ENCODE measurements at places on chromosomes 12 and 14.

- DNase-seq = no peak
Observed at GRCh38 chr12:111454311-111454710, 48.6 kb downstream of the SH2B3 start.

- DNase-seq = no peak
Observed at GRCh38 chr14:86570371-86570770, 1040.4 kb downstream of the FLRT2 start.

DNA sequence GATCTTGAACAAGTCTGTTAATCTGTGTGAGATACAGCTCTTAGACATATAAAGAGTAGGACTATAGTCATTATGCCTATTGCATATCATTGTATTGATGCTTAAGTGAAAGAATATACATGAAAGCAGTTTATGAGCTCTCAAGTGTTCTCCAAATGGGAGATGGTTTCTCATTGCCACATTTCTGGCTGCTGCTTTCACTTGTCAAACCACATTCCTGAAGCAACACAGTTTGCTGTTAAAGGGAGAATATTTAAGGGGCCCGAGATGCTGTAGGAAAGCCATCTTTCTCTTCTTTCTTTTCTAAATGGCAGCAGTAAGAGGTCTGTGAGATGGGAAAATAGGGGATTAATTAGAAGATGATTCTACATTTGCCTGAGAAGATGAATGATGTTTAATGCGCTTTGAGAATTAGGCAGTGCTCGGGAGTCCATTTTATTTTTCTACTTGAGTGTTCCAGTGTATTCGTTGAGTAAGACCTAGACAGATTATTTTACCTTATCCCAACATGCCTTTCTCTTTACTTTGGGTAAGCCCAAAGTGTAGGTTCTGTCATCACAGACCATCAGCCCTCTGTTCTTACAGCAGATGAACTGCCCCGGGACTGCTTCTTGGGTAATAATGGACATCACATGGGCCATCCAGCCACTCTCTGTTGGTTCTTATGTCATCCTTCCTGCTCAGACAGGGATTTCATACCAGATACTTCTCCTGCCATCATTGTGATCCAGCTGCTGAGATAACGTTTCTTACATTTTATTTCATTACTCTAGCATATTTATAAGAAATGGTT is 35.6 kb downstream of the ANO4 start:
- no peak for DNase-seq

GRCh38 chr12:40431169-40431568 is 206.4 kb downstream of the LRRK2 start:
- DNase-seq = no peak

DNA sequence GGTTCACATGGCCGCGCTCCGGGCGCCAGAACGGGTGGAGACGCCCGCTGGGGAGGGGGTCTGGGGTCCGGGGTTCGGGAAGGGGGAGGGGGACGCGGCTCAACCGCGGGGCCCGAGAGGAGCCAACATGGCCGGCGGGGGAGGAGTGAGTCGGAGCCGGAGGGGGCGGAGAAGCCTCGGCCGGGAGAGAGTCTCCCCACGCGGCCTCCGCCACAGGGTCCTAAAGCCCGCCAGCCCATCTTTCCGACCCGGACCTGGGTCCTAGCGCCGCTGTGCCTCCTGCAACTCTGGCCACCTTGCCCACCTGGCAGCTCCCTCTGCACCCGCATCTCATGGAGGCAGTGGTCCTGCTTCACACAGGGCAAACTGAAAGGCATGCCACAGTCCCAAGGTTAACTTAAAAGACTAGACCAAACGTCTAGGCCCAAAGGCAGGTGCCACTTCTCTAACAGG is at the start of gene BAZ2A:
Gene BAZ2A, minus strand, starts transcription at position 147 of the 453 bp plus-strand sequence. CDS start 12,796 bp downstream, outside the sequence.
- peak; percentile 94 for DNase-seq

DNA sequence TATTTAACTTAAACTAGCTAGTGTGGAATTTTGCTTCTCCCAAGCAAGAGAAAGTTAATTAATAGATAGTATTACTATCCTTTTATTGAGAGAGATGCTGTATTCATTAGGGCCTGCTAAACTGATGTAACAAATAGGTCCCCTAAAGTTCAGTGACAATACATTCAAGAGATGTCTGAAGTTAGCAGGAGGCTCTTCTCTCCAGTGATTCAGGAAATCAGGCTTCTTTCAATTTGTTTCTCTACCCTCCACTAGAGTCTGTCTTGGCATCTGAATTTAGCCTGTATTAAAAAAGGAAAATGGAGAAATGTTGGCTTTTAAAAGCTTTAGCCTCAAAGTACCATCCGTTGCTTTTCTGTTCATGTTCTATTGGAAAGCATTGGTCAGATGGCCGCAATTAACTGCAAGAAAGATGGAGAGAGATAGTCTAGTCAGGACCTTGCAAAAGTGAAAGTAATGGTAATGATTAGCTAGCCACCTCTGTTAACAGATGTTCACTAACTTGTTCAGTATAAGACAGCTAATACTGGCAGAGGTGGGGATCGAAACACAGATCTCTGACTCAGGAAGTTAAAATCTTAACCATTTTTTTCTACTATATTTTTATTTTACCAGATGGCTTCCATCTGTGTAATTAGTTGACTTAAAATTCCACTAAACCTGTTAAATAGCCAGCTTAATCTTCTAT is 786.8 kb downstream of the TMTC2 start:
- DNase-seq = no peak

GRCh38 chr14:64923015-64923414 is 8.8 kb downstream of the CHURC1 start:
- DNase-seq = no peak

DNA sequence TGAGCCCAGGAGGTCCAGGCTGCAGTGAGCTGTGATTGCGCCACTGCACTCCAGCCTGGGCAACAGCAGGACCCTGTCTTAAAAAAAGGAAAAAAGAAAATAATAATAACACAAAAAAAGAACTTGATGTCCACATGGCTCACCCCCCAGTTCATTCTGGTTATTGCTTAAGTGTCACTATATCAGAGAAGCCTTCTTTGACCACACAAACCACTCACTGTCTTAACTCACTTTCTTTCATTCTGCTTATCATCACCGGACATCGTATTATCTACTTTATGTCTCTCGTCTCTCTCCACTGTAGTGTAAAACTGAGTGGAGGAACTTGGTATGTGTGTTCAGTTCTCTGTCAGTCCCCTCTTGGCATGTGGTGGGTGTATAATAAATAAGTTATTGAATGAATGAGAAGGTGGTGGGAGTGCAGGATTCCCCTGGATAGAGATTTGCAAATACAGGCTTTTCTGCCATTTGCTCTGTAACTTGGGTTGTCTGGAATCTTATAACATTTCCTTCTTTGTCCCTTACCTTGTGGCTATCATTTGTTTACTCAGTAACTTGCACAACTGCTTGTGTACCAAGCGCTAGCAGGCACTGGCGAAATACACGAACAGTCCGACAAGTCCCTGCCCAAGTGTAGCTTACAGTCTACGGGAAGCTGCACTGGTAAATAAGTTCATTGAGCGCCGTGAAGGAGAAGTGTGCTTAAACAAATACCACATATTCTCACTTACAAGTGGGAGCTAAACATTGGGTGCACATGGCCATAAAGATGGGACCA is 86.6 kb upstream of the TRAF3 start:
- no peak for DNase-seq

GRCh38 chr12:70149013-70149412 is 94.2 kb upstream of the CNOT2 start:
- DNase-seq = no peak

DNA sequence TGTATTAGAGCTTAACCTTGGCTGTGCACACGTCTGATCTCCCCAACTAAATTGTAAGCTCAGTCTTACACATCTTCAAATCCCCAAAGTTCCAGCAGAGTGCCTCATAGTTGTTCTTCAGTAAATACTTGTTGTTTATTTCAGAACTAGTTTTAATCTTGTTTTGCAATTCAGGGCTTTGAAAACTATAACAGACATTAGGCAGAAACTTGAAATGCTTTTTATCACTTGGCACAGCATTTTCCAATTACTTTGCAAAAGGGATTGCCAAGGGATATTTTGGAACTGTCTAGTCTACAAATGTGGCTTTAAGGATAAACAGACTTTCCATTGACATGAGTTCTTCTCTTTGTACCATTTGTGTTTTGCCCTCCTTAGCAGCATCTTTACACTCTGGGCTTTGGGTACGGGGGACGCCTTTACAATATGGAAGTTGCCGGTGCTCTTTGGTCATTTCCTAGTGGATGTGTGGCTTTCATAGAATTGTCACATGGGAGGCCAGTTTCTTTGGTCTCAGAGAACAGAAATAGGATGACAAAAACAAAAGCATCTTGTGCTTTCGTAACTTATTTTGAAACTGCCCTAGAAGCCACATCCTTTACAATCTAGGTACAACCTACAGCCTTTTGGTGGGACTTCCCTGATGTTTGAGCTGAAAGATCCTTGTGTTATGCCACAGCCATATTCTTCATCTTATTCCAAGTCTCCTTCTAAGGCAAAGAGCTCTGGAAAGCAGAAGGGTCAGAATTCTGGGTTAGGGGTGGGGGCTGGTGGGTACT is 96.9 kb downstream of the NPAS3 start:
- no peak for DNase-seq

DNA sequence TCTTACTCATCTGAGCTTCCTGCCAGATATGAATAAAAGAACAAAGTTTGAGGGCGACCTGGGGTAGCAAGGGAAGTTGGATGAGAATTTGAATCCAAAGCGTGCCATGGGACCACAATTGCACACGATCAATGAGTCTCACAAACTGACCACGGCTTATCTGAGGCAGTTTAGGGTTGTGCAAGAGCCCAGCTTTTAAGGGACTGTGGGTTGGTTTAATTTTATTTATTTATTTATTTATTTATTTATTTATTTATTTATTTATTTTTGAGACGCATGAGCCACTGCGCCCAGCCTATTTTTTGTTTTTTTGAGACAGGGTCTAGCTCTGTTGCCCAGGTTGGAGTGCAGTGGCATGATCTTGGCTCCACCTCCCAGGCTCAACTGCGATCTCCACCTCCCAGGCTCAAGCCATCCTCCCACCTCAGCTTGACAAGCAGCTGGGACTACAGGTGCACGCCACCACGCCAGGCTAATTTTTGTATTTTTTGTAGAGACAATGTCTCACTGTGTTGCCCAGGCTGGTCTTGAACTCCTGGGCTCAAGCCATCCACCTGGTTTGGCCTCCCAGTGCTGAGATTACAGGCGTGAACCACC is 1.1 kb downstream of the AMDHD1 start:
- no peak for DNase-seq

DNA sequence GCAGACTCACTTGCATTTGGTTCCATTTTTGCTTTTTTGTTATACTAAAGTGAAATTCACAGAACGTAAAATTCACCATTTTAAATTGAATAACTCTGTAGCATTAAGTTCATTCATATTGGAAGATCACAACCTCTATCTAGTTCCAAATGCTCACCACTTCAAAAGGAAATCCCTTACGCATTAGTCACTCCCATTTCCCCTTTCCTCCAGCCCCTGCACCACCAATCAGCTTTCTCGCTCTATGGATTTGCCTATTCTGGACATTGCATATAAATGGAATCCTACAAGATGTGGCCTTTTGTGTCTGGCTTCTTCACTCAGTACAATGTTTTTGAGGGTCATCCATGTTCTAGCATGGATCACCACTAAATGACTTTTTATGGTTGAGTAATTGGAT is 294.5 kb downstream of the KSR2 start:
- no peak for DNase-seq
